Adipose tissue (tissue), 3 donors: ENCODE measurements at places on chromosomes 7 and 10. TPM values are rescaled to one million over a fixed set of nuclear protein-coding genes. Genes with fewer than 3 reads are reported as not detected.

NEUROD6 gene
- polyA plus RNA-seq = not detected

OGDHL gene
- 0.16 TPM for polyA plus RNA-seq

WEE2 gene
- not detected for polyA plus RNA-seq

C7orf25 gene
- polyA plus RNA-seq = 3.9 TPM

SLC26A5 gene
- polyA plus RNA-seq = 0.04 TPM

AMZ1 gene
- 0.01 TPM for polyA plus RNA-seq

HMX2 gene
- polyA plus RNA-seq = not detected

SEMA3C gene
- polyA plus RNA-seq = 1.3 TPM

NPTX2 gene
- polyA plus RNA-seq = 10.3 TPM

PPP1R17 gene
- polyA plus RNA-seq = not detected

ALOX5 gene
- polyA plus RNA-seq = 45.0 TPM
